ENCODE measurements at places on chromosomes 2 and 18.

GRCh38 chr18:62555135-62555534 lies 32.3 kb downstream of the ZCCHC2 start:
- no peak for DNase-seq

DNA sequence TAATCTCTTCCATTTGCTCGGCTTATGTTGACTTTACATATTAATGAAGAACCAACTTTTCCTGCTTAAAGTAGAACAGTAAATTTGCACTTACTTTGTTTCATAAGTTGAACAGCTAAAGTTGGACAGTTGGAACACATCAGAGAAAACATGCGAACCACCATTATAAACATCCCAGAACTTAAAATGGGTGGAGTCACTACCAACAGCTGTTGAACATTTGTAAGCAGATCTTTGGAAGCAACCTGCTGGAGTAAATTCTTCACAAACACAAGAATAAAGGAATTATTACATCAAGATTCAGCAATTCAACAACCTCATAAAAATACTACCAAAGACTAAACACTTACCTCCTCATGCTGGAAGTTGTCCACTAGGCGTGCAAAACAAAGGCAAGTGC lies 96.4 kb upstream of the DNER start:
- DNase-seq, result no peak

DNA sequence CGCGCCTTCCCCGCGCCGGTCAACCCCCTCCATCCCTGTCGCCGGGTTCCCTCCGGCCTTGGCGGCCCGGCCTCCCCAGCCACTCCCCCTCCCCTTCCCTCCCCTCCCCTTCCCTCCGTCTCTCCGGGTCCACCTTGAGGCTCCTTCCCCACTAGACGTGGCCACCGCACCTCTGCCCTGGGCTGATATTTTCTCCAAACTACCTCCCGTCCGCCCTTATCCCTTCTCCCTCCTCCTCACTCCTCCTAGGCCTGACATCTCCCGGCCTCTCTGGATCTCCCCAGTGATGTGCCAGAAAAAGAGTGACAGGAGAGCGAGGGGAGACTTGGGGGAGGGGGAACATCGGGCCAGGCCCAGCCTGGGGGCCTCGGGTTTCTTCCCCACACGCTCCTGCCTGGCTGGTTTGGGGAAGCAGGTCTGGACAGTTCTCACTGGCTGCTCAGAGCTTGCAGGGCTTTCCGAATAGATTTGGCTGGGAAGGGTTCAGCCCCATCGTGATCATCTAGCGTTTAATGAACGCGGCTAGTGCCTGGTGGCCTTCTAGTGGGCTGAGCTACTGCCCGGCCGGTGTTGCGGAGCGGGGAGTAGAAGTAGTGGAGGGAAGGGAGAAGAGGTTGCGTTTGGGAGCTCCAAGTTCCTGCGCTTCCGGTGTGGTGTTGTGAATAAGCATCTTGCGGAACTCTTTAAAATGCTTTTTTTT lies 641 bp downstream of the MAPRE3 start:
- DNase-seq, result no peak

DNA sequence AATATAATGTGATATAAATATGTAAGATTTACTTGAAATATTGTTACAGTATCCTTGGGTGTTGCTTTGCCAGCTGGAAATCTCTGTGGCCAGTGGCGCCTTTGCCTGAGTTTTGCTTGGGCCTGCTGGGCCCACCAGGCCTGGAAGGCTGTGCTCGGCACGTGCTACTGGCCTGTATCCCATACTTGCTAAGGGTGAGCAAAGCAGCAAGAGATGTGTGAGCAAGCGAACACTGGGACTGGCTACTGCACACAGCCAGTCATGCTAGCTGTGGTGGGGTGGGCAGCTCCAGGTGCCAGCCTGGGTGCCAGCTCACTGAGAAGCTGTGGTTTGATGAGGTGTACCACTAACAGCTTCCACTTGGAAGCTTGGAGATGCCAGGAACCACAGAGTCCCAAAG lies 299.1 kb upstream of the GALNT5 start:
- no peak for DNase-seq

DNA sequence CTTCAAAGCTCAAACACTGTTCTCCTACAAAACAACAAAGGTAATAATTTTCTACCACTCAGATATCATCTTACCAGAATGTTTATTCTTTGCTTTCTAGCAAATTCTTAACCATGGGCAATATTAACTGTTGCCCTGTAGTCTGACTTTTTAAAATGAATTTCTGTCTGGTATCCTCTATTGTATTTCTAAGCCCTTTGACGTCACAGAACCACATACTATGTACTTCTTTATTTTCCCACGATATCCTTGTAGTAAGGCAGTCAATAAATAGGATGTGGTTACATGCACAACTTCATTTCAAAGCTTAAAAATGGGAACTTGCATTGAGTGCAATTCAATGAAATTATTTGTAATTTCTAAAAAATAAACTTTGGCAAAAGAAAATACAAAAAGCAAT lies 58.7 kb downstream of the THADA start:
- no peak for DNase-seq

GRCh38 chr2:230952226-230952956 lies 27.3 kb upstream of the GPR55 start:
- DNase-seq, result no peak

GRCh38 chr2:70089983-70090525 lies 2.8 kb downstream of the PCBP1 start:
- no peak for DNase-seq

GRCh38 chr2:240512109-240512485 lies 45.7 kb downstream of the ANKMY1 start:
- no peak for DNase-seq

All from GM06990 (cell line).